ENCODE measurements at places on chromosomes 5 and 9. TPM values are rescaled to one million over a fixed set of nuclear protein-coding genes. Genes with fewer than 3 reads are reported as not detected.
A peak's percentile ranks its signal among the peaks of the same experiment; 100 is the strongest.

GRCh38 chr5:120942596-120943350, 478.7 kb downstream of the PRR16 start:
- no peak overlapping the region for H3K4me3 ChIP-seq
- H3K27me3 ChIP-seq, result no peaks in the 10 kb centered on the region
- H3K27ac ChIP-seq, result no peak overlapping the region
- H3K4me1 ChIP-seq, result peaks cover 4% of the 10 kb centered on the region

DNA sequence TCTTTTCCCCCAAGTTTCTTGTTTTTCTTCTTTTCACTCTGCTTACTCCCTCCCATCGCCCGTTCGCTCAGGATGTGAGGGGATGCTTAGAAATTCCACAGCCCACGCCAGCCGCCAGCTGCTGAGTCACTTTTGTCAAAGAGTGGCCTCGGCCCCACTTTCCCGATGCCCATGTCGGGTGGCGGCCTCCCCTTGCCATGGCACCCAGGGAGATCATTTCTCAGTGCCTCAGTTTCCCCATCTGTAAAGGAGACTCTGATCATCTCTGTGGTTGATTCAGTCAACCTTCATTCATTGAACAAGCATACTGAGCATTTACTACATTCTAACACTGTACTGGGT, 353 bp upstream of the PDGFRB start:
- peak overlapping the region; percentile 94 for H3K27ac ChIP-seq
- no peak for DNase-seq
- H3K36me3 ChIP-seq, result peaks cover 22% of the 10 kb centered on the region
- peaks cover 72% of the 10 kb centered on the region for H3K4me1 ChIP-seq
- H3K4me3 ChIP-seq, result peak overlapping the region; percentile 99

DNA sequence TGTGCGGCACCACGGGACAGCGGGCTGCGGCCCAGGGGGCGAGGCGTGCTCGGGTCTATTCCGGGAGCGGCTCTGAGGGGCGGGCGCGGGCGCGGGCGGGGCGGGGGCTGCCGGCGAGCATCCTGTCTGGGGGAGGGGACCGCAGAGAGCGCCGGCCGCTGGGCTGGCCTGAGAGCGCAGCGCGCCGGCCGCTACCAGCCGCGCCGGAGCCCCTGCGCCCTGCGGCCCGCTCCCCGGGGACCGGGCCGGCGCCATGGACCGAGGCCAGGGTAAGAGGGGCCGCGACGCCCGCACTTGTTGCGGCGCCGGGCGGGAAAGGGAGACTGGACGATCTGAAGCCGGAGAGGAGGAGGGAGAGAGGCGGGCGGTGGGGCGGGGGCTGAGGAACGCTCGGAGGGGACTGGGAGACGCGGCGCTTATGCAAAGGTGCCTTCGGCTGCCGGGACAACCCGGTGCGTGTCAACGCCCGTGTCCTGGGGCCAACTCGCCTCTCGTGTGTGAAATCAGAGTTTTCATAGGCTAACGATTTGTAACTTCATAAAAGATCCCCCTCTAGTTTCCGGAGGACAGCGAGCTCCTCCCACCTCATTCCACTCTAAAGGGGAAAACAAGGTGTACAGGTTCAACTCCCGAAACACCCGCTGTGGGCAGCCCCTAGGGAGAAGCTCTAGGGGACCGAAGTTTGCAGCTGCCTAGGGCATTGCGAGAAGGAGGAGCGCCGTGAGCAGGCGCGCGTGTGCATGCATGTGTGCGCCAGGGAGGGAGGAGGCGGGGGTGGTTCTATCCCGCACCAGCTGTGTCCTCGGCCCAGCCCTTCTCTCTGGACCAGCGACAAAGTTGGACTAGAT, at the start of gene AFAP1L1:
TSS of gene AFAP1L1 (plus strand) at position 144 of the 848 bp plus-strand sequence. CDS start at position 254, 110 bp downstream.
- peak within 1 kb of the TSS; percentile 60 for H3K27ac ChIP-seq
- H3K4me3 ChIP-seq, result peak within 1 kb of the TSS; percentile 90
- H3K4me1 ChIP-seq, result peaks cover 11% of the 10 kb centered on the region
- H3K27me3 ChIP-seq, result no peaks in the 10 kb centered on the region
- peaks cover 2% of the 10 kb centered on the region for H3K36me3 ChIP-seq

- H3K27ac ChIP-seq, result peak overlapping the region; percentile 32
- peak overlapping the region; percentile 80 for H3K4me3 ChIP-seq
- peaks cover 34% of the 10 kb centered on the region for H3K4me1 ChIP-seq
- H3K36me3 ChIP-seq, result no peaks in the 10 kb centered on the region
Measured at GRCh38 chr9:69671311-69671878, 776 bp downstream of the APBA1 start.

The ZCCHC7 gene
- total RNA-seq, result 22.8 TPM

The ANKRD18B gene
- total RNA-seq, result 13.8 TPM

The PCDH12 gene
- not detected for total RNA-seq

- H3K4me3 ChIP-seq, result no peak overlapping the region
- no peak for DNase-seq
- H3K4me1 ChIP-seq, result no peaks in the 10 kb centered on the region
Measured at GRCh38 chr9:69431777-69432176, 106.8 kb downstream of the ENTREP1 start.

GRCh38 chr5:74952406-74952805, 86.2 kb upstream of the FAM169A start:
- H3K27ac ChIP-seq, result no peak overlapping the region
- H3K4me1 ChIP-seq, result peaks cover 66% of the 10 kb centered on the region
- H3K4me3 ChIP-seq, result no peak overlapping the region
- no peaks in the 10 kb centered on the region for H3K27me3 ChIP-seq
- no peaks in the 10 kb centered on the region for H3K36me3 ChIP-seq

GRCh38 chr5:83145882-83146331, 68.6 kb downstream of the XRCC4 start:
- no peaks in the 10 kb centered on the region for H3K36me3 ChIP-seq
- no peak for DNase-seq
- H3K27me3 ChIP-seq, result no peaks in the 10 kb centered on the region
- peak overlapping the region; percentile 61 for H3K27ac ChIP-seq
- H3K4me3 ChIP-seq, result no peak overlapping the region

- H3K4me1 ChIP-seq, result peaks cover 11% of the 10 kb centered on the region
- peaks cover 7% of the 10 kb centered on the region for H3K27me3 ChIP-seq
- no peak overlapping the region for H3K4me3 ChIP-seq
- H3K27ac ChIP-seq, result no peak overlapping the region
Measured at GRCh38 chr5:149268928-149269557, 2.6 kb upstream of the AFAP1L1 start.

GRCh38 chr5:179779826-179780225, 14.0 kb upstream of the LTC4S start:
- no peaks in the 10 kb centered on the region for H3K4me1 ChIP-seq
- peaks cover 31% of the 10 kb centered on the region for H3K36me3 ChIP-seq
- no peaks in the 10 kb centered on the region for H3K27me3 ChIP-seq

DNA sequence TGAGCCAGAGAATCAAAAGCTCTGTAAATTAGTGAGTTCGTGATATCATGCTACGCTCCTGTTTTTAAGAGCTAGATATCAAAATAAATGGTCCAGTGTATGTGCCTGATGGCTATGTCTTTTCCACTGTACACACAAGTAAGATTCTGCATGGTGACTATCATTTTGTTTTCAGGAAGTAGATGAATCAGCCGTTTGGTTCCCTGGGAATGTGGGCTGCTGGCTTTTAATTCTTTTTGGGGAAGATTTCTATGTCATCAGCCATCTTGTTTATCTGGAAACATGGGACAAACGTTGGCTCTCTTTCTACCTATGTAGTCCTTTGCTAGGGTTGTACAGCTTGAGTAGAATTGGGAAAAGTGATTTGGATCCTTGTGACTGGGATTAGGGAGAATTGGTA, 126.7 kb downstream of the GRIA1 start:
- H3K27me3 ChIP-seq, result no peaks in the 10 kb centered on the region
- no peak for DNase-seq
- no peaks in the 10 kb centered on the region for H3K36me3 ChIP-seq
- H3K4me3 ChIP-seq, result no peak overlapping the region
- peak overlapping the region; percentile 81 for H3K27ac ChIP-seq
- H3K4me1 ChIP-seq, result peaks cover 58% of the 10 kb centered on the region

DNA sequence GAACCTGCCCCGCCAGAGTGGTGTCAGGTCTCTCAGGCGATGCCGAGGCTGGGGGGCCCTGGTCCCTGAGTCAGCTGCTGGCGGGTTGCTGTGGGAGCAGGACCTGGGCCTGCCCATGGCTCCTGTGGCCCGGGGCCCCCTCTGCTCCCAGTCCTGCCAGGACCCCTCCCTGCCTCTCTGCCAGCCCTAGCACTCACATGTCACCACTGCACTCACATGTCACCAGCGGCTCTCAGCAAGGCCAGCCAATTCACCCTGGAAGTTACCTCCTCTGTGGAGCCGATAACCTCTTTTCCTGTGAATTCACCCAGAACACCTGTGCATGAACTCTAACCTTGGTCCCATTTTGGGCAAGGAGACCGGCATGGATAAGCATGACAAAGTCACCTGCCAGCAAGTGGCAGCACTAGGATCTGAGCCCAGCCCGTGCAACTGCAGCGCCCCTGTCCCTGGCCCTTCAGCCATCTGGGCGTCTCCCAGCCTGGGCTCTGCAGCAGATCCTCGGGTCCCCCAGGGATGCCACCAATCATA, 170.2 kb downstream of the GAPVD1 start:
- H3K27me3 ChIP-seq, result no peaks in the 10 kb centered on the region
- no peaks in the 10 kb centered on the region for H3K36me3 ChIP-seq

- H3K4me3 ChIP-seq, result no peak overlapping the region
- H3K4me1 ChIP-seq, result peaks cover 22% of the 10 kb centered on the region
- H3K27me3 ChIP-seq, result no peaks in the 10 kb centered on the region
- DNase-seq, result no peak
- H3K36me3 ChIP-seq, result peaks cover 9% of the 10 kb centered on the region
Measured at GRCh38 chr5:76672242-76672641, 43.7 kb upstream of the F2R start.

The GLRA1 gene
- not detected for total RNA-seq

The RPL37 gene
- total RNA-seq, result 1,223 TPM

- no peaks in the 10 kb centered on the region for H3K36me3 ChIP-seq
- no peak overlapping the region for H3K27ac ChIP-seq
- no peaks in the 10 kb centered on the region for H3K27me3 ChIP-seq
- no peak overlapping the region for H3K4me3 ChIP-seq
Measured at GRCh38 chr9:18501949-18502348, 28.0 kb downstream of the ADAMTSL1 start.

DNA sequence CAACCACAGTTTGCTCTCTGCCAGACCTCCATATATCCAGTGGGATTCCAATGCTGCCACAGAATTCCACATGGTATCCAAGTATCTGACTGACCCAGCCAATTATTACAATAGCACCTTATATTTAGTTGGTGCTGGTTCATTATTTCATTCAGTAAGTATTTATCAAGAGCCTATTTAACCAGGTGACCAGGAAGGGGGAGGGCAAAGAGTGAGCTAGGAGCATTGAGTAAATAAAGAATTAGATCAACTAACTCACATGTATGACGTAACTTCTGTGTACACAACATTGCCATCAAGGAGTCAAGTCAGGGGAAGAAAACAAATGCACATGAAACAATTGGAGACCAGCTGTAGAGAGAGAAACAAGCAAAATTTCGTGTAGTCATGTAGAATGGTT, 207.1 kb upstream of the PAPPA start:
- H3K4me3 ChIP-seq, result no peak overlapping the region
- H3K4me1 ChIP-seq, result peaks cover 39% of the 10 kb centered on the region
- no peak overlapping the region for H3K27ac ChIP-seq

The NMRK1 gene
- total RNA-seq, result 11.4 TPM

- DNase-seq, result no peak
- H3K4me3 ChIP-seq, result no peak overlapping the region
- H3K27ac ChIP-seq, result no peak overlapping the region
- H3K4me1 ChIP-seq, result no peaks in the 10 kb centered on the region
Measured at GRCh38 chr5:135094339-135095051, 60.5 kb upstream of the PITX1 start.

- no peak overlapping the region for H3K4me3 ChIP-seq
- H3K27ac ChIP-seq, result no peak overlapping the region
- peaks cover 7% of the 10 kb centered on the region for H3K27me3 ChIP-seq
- DNase-seq, result no peak
Measured at GRCh38 chr5:88923623-88924329, 40.8 kb upstream of the MEF2C start.

DNA sequence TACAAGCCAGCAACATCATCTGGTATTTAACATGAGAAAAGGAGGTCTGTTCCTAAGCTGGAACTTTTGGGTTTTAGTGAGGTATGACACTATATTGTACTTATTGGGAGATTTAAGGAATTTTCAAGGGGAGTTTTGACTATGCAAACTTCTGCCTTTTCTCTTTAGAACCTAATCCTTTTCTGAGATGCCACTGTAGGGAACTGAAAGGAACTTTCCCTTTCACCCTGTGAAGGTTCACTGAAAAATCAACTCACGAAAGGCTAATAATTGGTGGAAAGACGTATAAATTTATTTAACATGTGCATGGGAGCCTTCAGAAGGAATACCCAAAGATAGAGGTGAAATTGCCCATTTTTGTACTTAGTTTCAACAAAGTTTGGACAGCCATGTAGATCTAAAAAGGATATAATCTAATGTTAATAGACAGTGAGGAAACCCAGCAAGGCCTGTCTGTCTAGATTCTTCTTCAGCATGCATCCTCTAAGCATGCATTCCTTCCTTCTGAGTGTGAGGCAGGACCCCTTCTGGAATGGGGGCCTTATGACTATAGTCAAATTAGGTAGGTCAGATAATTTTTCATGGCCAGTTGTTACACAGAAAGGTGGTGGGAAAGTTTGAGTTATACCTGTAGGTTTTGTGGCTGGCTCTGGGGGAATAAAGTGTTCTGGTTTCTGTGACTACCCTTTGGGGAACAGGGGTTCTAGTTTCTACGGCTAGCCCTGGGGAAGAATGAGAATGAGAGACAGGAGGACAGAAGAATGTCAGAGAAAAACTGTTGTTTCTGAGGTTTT, 200.3 kb downstream of the C9orf152 start:
- H3K27me3 ChIP-seq, result no peaks in the 10 kb centered on the region

GRCh38 chr5:55220433-55221185, 6.5 kb downstream of the MCIDAS start:
- peaks cover 91% of the 10 kb centered on the region for H3K27me3 ChIP-seq
- H3K4me3 ChIP-seq, result peak overlapping the region; percentile 64
- no peak for DNase-seq
- H3K4me1 ChIP-seq, result peaks cover 24% of the 10 kb centered on the region
- H3K36me3 ChIP-seq, result no peaks in the 10 kb centered on the region

The SCGB3A1 gene
- total RNA-seq, result not detected

The WDR41 gene
- 74.6 TPM for total RNA-seq

- no peak overlapping the region for H3K27ac ChIP-seq
- DNase-seq, result no peak
- no peaks in the 10 kb centered on the region for H3K36me3 ChIP-seq
- H3K27me3 ChIP-seq, result peaks cover 50% of the 10 kb centered on the region
- H3K4me3 ChIP-seq, result peak overlapping the region; percentile 17
Measured at GRCh38 chr5:141914199-141914743, 9.4 kb upstream of the DELE1 start.

The GLDC gene
- total RNA-seq, result 0.78 TPM

The MUSK gene
- total RNA-seq, result not detected

The SLC2A6 gene
- 8.0 TPM for total RNA-seq

DNA sequence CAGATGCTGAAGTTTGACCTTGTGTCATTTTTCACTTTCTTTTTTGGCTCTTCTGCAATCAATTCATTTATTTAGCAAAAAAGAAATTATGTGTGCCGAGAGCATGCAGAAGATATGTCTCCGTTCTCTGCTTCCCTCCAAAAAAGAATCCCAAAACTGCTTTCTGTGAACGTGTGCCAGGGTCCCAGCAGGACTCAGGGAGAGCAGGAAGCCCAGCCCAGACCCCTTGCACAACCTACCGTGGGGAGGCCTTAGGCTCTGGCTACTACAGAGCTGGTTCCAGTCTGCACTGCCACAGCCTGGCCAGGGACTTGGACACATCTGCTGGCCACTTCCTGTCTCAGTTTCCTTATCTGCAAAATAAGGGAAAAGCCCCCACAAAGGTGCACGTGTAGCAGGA, 2.4 kb downstream of the FGFR4 start:
- no peak overlapping the region for H3K27ac ChIP-seq
- H3K27me3 ChIP-seq, result peaks cover 7% of the 10 kb centered on the region
